ENCODE measurements at places on chromosomes 7 and 10.

GRCh38 chr7:139942636-139943035 is 113.6 kb downstream of the TBXAS1 start:
- DNase-seq = no peak

- DNase-seq = peak; percentile 46
Observed at GRCh38 chr10:72027498-72027897, 60.9 kb downstream of the SPOCK2 start.

DNA sequence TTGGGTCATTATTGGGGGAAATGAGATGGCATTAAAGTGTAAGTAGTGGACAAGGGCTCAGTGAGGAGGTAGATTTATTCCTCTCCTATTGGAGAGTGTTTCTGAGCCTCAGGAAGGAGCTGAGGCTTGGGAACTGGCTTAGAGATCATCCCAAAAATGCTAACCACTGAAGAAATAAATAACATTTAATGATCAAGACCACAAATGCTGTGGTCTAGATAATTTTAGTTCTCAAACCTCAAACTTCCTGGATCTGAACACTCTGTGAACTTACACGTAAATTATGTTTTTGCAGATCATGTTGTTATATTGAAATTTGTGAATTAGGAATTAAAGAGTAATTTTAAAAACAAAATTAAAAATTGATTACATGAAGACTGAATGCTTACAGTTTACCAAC is 27.3 kb downstream of the MDFIC start:
- no peak for DNase-seq

DNA sequence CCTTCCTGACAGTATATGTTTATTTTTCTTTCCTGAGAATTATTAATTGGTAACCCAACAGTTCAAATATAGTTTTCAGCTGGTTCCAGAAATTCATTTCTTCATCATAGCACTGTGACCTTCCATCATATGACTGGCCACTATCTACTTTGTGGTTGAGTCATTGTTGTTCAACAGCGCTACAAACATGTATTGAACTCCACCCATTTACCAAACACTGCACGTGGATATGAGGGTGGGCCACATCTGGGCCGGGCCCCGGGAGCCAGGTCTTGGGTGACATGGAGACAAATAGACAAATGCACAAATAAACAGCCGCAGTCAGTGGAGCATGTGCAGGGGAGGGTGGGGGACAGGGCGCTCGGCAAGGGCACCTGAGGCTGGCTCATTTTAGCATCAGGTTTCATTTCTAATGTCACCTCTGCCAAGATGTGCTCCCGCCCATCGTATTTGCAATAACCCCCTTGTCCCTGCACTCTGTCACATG is 24.0 kb upstream of the EEPD1 start:
- DNase-seq = peak; percentile 73

DNA sequence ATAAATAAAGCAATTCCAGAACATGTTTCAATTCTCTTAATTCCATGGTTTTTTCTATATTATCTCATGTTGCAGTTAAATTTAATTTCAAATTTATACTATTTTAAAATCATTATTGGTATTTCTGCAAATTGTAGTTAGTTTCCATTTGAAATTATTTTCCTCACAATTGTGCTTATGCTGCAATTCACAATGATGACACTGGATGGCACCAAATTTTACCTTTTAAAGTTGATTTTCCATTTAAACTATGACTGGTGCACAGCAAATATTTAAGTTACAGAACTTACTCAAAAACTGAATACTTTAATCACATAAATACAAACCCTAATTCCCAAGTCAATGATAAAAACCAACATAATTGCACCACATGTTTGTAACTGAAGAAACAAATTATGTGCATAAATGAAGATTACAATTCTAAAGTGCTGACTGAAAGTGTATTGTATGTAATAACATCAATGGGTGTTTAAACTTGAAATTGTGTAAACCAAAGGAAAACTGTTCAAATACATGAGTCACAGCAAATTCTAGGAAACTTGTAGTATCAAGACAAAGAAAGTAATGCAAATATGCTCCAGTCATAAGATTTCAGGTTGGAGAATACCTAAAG is 75.3 kb upstream of the AASS start:
- DNase-seq = peak; percentile 27
